ENCODE measurements at places on chromosomes 1 and 21.

DNA sequence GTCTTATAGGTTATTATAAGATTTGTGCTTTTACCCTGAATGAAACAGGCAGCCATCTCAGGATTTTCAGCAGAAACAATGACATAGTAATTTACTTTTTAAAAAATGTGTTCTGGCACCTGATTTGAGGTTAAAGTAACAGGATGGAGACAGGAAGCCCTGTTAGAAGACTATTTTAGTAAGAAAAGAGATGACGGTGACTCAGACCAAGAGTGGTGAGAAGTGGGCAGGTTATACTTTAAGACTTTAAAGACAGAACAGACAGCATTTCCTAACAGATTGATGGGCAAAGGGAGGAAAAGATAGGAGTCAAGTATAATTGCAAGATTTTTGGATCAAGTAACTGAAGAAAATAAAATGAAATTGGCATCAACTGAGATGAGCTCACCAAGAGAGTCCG is 436.8 kb upstream of the NR5A2 start:
- DNase-seq, result no peak

DNA sequence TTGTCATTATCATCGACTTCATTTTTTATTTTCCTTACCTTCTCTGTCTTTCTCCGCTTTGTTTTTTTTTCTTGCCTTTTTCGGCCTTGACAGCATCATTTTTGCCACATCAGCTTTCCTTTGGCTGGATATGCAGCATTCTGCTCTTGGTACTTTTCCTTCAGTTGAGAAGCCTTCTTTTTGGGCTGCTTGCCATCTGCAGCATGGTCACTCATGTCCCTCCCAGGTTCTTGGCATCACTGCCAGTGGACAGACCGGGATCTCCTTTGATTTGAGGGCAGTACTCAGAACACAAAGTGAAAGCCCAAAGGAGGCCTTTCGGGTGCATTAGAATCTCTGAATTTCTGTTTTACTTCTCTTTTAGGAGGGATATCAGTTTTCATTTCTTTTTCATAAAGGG is 3.7 kb upstream of the PARP1 start:
- no peak for DNase-seq

DNA sequence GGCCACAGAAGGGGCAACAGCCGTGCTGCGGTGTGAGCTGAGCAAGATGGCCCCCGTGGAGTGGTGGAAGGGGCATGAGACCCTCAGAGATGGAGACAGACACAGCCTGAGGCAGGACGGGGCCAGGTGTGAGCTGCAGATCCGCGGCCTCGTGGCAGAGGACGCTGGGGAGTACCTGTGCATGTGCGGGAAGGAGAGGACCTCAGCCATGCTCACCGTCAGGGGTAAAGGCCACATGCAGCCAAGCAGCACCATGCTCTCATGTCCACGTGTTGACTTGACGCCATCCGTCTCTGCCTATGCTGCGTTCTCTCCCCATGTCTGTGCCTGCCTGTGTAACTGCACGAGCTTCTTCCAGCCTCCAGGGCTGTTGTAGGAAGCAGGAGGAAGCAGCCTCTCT is 85.5 kb downstream of the OBSCN start:
- DNase-seq, result no peak

- DNase-seq, result no peak
Measured at GRCh38 chr1:100039591-100039990, 69.8 kb downstream of the SLC35A3 start.

GRCh38 chr1:26854906-26855305 is 8.0 kb upstream of the SFN start:
- no peak for DNase-seq

DNA sequence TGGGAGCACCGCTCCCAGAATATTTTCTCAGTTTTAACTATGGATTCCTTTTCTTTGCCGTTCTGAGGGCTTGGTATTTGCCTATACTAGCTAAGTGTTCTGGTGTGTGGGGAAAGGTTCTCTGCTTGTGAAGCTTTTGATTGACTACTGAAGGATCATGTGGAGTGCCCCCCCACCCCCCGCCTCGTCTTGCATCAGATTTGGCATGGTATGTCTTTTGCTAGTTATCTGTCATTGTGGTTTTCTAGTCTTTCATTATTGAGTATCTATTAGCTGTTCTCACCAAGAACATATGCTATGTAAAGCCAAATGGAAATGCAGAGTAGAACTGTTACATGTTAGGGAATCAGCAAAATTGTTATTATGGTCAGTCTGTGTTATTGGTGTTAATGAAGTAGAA is 58.3 kb downstream of the MACF1 start:
- no peak for DNase-seq

DNA sequence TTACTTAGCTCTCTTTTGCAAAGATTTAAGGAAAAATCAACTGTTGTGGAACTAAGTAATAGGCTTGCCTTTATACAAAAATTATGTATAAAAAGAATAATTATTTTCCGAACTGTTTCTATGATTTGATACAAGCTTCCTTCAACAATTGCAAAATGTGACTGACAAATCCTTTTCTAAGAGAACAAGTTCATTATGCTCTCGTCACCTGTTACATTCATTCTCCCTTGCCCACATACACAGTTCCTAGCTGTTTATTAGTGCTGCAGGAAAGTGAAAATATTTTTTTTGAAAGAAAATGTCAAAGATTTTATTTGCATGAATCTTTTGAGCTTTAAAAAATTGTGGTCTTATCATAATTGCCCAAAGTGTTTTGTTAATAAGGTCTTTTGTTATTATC is 466.2 kb downstream of the USP25 start:
- DNase-seq, result no peak

- DNase-seq, result no peak
Measured at GRCh38 chr1:164577291-164577690, 18.3 kb downstream of the PBX1 start.

DNA sequence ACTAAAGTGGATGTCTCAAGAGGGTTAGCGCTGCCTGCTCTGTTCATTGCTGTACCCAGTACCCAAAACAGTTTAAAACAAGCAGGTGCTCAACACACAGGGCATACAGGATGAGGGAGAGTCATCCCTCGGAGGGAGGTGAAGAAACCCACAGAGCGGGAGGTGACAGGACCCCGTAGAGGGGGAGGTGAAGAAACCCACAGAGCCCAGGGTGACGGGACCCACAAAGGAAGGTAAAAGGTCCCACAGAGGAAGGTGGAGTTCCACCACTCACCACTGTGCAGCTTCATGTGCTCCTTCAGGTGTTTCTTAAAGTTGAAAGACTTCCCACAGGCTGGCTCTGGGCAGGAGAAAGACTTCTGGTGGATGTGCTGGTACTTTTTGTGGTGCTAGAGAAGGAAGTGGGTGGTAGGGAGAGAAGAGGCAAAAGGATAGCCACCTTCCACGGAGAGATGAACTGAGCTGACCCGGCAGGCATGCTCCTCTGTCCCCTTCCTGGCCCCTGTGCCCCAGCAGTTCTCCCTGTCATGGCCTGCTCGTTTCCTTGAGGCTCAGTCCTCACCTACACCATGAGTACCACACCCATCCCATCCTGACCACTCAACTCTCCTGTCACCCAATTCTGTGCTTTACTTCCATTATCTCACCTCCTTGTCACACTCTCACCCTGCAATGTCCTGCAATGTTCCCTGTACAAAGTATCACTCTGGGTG is 5.1 kb downstream of the ZNF692 start:
- DNase-seq, result no peak

DNA sequence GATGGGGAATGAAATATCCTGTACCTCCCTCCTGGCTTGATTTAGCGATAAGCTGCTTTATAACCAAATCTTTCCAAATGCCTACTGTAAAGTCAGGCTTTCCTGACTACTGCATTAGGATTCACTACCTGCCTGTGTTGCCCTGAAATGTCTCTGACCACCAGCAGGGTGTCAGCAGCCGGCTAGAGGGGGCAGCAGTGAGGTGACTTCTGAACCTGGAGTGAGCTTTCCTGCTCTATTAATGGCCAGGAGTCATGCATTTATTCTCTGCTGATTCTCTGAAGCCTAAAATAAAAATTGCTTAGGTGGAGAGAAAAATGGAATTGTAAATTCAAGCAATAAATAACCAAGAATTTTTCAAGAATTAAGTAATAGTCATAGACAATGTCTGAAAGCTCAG is 2.5 kb downstream of the BACE2 start:
- DNase-seq, result peak; percentile 58

DNA sequence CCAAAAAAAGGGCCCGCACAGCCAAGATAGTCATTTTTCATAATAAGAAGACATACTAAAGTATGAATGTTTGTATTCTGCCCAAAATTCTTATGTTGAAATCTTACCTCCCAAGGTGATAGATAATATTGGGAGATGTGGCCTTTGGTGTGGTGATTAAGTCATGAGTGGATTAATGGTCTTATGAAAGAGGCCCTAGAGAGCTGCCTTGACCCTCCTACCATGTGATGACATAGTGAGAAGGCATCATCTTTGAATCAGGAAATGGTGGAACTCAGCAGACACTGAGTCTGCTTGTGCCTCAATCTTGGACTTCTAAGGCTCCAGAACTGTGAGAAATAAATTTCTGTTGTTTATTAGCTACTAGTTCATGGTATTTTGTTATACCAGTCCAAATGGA is 11.8 kb upstream of the RNPC3 start:
- DNase-seq, result no peak

- no peak for DNase-seq
Measured at GRCh38 chr1:174626031-174627025, 178.6 kb downstream of the GPR52 start.

DNA sequence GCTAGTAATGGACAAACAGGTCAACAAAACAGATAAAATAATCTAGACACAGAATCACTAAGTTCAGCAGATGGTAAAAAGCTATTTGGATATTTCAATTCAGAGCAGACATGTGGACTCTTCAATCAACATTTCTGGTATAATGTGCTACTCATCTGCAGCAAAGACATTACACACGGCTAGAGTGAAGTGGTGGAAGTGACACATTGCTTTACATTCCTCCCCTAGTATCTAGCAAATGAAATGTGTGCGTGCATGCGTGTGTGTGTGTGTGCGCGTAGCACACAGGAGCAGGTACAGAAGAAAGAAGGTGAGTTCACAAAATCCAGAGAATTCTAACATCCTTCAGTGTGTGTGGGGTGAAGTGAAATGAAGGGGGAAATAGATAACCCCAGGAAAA is 8.3 kb downstream of the AHCTF1 start:
- DNase-seq, result no peak

GRCh38 chr1:103514920-103515503 is 10.5 kb upstream of the RNPC3 start:
- DNase-seq, result peak; percentile 33

- no peak for DNase-seq
Measured at GRCh38 chr1:21842606-21843162, 30.6 kb downstream of the LDLRAD2 start.

GRCh38 chr1:223143537-223144248 is 645 bp upstream of the TLR5 start:
- DNase-seq, result no peak

GRCh38 chr1:45543581-45544417 is 6.8 kb upstream of the AKR1A1 start:
- peak; percentile 23 for DNase-seq

DNA sequence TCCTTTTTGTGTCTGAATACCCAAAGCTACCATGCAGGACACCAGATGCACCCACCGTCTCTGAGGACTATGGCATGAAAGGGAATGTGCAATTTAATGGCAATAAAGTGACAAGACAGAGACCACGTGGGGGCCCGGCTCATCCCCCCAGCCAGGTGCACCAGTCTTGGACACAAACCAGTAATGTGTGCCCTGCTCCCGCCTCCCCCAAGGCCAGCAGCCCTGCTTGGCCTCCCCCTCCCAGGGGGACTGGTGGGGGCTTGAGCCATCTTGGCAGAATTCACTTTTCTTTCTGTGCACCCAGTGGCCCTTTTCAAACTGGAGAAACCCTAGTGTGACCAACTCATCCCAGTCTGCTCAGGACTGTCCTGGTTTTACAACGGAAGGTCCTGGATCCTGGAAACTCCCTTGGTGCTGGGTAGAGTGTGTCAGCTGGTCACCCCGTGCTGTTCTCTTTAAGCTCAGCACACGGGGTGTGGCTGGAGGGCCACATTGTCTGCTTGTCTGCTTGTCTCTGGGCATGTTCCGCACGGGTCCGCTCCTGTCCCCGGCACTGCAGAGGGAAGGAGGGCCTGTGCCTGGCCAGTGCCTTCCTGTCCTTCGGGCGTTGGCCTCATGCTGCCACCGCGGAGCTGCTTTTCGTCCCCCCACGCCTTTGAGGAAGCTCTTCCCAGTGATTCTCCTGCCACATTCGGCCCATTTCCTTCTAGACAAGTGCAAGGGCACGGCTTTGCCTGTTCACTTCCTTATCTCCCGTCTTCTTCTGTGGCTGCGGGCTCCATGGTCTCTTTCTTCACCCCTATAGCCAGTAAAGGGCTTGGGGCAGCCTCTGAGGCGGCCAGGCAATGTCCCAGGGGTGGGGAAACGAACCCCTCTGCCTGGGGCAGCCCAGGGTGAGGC is 45.8 kb upstream of the TTC34 start:
- no peak for DNase-seq

- no peak for DNase-seq
Measured at GRCh38 chr21:27034796-27035195, 67.9 kb upstream of the ADAMTS5 start.

- no peak for DNase-seq
Measured at GRCh38 chr1:193156117-193156821, 30.1 kb downstream of the B3GALT2 start.

DNA sequence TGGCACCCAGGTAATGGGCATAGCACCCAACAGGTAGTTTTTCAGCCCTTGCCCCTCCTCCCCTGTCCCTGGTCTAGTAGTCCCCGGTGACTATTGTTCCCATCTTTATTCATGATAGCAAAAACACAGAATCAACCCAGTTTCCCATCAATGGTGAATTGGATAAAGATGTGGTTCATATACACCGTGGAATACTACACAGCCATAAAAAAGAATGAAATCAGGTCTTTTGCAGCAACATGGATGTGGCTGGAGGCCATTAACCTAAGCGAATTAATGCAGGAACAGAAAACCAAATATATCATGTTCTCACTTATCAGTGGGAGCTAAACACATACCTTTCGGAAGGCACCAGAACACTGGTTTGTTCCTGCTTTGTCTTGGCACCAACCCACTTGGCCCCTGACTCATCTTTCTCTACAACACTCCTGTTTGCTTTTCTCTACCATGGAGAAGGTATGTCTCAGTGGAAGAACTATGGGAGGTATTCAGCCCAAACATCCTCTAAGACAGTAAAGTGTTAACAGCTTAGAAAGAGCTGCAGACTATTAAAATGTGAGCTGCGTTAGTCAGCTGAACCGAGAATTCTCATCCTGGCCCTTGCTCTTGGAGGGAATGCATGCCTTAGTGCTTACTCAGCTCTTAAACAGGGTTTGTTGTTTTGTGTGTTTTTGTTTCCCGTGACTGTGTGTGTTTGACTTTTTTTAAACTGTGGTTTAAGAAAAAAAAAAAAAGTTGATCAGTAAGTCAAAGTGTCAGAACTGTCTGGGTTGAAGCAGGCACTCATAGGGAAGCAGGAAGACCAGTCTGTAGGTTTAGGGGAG is 203.0 kb downstream of the TOMM20 start:
- DNase-seq, result peak; percentile 100

DNA sequence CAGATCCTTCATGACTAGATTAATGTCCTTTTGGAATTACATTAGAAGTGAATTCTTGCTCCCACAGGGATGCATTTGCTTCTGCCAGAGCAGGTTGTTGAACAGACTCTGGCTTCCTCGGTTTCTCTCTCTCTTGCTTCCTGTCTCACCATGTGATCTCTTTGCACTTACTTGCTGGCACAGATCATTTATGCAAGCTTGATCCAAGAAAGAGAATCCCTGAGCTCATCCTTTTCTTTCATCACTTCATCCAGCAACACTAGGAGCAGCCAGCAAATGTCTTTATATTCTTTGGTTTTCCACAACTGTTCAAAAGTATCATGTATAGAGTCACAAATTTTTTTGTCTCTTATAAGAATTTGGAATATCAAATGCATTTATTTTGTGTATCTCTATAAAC is 313.5 kb downstream of the ZNF326 start:
- DNase-seq, result no peak

GRCh38 chr1:175470591-175470990 is 272.8 kb downstream of the TNR start:
- no peak for DNase-seq

All from RCC 7860 (cell line).